ENCODE measurements at places on chromosomes 16 and 17. TPM values are rescaled to one million over a fixed set of nuclear protein-coding genes. Genes with fewer than 3 reads are reported as not detected.

DNA sequence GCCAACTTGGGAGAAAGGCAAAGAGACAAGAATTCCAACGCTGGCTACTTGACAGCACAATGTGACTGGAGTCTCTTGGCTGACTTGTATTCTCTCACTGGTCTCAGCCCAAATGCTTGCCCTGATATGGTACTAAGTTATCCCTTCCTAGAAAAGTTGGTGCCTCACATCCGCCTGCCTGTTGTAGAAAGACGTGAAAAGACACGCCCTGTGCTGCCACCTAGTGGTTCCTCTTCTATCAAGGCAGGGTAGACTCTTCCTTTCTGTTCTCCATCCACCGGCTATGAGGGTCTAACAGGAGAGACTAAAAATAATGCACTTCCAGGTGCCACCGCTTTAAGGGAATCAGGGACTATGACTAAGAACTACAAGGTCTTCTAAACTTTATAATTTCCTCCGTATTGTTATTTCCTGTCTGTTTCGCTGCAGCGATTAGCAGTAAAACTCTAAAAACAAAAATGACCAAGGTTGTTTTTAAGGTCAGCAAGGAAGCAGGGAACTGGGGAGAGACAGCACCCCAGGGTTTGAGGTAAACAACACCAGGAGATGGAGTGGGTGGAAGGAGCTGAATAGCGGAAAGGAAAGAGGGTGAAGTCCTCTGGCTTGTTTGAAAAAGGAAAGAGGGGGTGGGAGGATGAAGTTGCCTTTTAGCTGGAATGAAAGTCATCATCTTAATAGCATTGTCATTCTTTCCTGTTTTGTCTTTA, 109.5 kb downstream of the YPEL2 start:
- DNase-seq: peak; percentile 96

DNA sequence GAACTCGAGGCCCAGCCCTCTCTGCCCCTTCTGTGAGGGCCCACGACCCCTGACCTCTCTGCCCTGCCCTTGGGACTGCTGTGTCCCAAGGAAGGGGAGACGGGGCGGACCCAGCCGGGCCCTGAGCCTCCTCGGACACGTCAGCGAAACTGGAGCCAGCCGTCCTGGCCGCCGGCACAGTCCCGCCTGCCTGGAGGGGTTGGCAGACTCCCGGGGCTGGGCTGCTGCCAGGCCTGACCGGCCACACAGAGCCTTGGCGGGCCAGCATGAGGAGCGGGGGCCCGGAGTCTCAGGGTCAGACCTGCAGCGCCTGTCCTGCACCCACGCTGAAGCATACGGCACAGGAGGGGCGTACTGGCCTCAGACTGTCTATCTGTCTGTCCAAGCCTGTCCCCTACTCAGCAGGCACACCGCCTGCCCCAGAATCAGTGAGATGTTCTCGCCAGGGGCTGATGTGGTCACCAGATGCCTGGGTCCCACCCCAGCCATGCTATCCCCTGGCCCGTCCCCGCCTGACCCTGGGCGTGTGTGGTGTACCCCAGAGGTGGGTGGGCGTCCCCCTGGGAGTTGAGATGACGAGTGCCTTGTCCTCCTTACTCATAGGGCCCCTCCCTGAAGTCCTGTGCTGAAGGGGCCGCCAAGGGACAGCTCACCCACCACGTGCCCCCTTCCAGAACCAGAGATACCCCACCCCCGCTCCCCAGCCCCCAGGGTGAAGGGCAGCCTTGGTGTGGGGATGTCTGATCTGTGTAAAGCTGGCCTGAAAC, 4.7 kb downstream of the VASN start:
- peak; percentile 65 for DNase-seq

DNA sequence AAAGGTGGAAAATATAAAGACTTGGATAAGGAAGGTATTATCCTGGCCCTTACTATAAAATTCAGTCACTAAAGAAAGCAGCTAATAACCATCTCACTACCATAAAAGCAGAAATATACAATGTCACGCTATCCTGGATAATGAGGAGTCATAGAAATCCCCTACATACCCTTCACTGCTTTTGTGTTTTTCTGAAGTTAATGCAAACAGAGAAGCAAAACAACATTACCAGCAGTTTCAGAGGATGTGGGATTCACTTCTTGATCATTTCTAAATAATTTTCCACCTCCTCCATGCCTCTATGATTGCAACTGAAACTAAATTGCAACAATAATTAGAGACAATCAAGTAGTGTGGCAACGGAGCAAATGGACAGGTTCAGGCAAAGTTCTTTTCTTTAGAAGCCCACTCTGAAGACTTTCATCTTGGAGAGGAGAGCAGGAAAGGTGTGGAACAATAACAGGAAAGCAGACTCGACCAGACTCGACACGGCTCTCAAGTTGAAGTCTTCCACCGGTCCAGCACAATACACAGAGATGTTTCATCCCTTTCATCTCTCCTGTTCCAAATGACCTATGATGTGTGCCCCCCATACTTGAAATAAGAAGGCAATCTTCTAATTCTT, 10.2 kb downstream of the CYTH1 start:
- DNase-seq: no peak

DNA sequence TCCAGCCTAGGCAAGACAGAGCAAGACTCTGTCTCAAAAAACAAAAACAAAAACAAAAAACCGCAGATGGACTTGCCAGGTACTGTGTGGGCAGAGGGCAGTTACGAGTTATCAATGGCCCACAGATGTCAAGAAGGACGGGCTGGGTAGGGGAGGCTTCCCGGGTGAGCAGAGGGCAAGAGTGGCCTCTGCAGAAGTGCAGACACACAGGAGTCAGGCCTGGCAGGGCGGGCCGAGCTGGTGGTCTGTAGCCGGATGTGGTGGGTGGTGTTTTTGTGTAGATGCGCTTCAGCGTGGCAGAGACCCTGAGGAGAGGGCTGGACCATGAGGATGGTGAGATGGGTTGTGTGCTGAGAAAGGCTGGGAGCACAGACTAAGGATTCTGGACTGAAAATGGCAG, 44.9 kb upstream of the KDM6B start:
- no peak for DNase-seq

Gene KRTAP4-3
- total RNA-seq: not detected

Gene HS3ST6
- total RNA-seq: 0.59 TPM

Gene MT3
- total RNA-seq: 4.0 TPM

Gene PIRT
- 1.5 TPM for total RNA-seq

DNA sequence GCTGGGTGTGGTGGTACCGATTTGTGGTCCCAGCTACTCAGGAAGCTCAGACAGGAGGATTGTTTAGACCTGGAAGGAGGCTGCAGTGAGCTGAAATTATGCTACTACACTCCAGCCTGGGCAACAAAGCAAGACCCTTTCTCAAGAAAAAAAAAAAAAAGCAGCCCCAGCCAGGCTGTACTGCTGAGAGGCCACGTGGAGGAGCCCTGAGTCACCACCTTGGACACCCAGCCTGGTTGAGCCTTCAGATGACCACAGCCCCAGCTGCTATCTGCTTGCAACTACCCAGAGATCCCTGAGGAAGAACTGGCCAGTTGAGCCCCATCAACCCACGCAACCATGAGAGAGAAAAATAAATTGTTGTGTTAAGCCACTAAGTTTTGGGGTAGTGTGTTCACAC, 23.6 kb upstream of the GPRC5C start:
- DNase-seq: no peak

DNA sequence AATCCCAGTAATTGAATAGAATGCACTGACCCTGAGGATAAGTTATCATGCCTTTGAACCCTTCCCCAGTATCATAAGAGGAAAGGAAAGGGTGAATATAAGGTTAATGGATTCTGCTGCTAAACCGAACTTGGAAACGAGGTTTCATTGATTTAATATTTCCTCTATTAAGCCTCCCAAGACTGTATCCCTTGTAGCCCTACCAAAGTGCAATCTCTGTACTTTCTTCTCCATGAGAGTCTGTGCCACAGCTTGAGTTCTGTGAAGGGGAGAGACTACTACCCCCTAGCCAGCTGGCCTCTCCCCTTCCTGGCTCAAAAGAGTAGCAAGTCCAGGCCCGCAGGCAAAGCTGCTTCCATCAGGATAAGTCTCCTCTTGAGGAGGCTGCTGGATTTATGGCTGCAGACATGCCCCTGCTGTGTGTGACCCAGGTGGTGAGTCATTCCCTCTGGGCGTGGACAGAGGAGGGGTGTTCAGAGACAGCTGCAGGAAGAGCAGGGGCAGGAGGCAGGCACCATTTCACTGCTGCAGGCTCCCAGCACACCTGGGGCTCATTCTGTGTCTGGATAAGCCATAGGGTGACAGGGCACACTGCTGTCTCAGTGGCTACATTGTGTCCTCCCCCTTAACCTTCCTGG, 58.4 kb downstream of the TOM1L2 start:
- DNase-seq: peak; percentile 92

Gene MLLT6
- 109 TPM for total RNA-seq

Gene P2RX1
- total RNA-seq: 2.7 TPM

- DNase-seq: no peak
Measured at GRCh38 chr17:35817196-35817595, 7.9 kb downstream of the TAF15 start.

- DNase-seq: no peak
Measured at GRCh38 chr16:51374346-51374745, 223.3 kb upstream of the SALL1 start.

Gene MAF
- total RNA-seq: 21.1 TPM

DNA sequence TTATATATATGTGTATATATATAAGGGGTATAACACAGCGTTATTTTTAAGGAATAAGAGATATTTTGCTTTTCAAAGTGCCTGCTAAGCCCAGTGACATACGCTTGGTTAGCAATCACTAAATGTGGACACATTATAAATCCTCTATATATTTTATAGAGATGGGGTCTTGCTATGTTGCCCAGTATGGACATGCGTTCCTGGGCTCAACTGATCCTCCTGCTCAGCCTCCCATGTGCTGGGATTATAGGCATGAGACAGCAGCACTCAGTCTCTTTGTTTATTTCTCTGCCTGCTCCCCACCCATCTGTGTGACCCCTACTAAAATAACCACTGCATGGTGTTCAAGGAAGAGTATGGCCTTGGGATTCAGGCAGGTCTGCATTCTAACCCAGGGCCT, 63.4 kb downstream of the XYLT1 start:
- DNase-seq: no peak

Gene HEXIM1
- 38.4 TPM for total RNA-seq

GRCh38 chr16:31196324-31197088, 6.1 kb downstream of the PYCARD start:
- no peak for DNase-seq

Gene DHRS13
- 22.8 TPM for total RNA-seq

GRCh38 chr16:75265911-75266701, 14.7 kb upstream of the BCAR1 start:
- peak; percentile 66 for DNase-seq

DNA sequence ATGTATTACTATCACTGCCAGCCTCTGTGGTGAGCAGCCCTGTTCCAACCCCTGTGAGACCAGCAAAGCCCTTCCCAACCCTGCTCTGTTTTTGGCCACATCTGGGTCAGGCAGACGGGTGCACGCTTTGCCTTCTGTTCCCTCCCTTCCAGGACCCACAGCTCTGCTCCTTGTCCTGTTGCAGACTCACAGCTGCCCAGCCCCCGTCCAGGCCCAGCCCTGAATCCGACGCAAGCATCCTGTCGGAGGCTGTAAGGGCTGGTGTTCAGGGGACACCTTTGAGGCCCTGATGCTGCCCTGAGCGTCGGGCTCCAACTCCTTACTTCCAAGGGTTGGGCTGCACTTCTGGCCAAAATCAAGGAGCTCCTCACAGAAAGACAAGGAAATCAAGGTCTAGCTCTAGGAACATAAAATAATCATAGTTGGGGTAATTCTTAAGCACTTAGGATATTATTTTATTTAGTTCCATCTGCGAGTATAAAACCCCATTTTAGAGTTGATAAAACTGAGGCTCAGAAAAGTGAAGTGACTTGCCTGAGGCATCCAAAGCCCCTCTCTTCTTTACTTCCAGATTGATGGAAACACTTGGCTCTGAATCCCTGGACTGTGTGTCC, 14.3 kb upstream of the SRCIN1 start:
- DNase-seq: no peak

- no peak for DNase-seq
Measured at GRCh38 chr16:72427051-72427782, 255.3 kb upstream of the PMFBP1 start.

DNA sequence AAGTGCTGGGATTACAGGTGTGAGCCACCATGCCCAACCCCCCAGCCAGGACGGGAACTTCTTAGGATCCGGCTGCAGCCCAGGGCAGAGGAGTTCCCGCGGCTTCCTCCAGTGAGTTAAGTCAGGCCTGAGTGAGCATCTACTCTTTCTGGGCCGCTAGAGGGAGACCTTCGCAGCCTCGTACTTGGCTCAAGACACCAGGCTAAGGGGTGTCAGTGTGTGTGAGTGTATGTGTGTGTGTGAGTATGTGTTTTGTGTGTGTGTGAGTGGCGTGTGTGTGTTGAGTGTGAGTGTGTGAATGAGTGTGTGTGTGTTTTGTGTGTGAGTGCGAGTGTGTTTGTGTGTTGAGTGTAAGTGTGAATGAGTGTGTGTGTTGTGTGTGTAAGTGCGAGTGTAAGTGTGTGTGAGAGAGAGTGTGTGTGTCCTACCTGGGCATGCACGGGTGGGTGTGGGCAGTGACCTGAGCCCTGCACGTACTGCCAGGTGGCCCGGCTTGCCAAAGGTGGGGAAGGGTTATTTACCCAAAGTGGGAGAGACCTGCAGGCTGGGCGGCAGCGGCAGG, 58.5 kb downstream of the TMEM235 start:
- peak; percentile 79 for DNase-seq

DNA sequence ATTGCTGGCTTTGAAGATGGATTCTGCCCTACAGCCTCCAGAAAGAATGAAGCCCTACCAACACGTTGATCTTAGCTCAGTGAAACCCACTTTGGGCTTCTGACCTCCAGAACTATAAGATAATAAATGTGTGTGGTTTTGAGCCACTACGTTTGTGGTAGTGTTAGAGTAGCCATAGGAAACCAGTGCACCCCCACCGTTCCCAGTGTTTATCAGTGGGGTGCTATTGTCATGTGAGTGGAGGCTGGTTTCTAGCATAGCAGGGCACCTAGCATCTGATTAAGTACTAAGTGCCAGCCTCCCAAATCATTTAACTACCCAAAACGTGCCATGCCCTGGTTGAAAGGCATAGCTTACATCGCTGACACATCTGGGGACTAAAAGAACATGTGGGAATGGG, 423.9 kb downstream of the UTP18 start:
- no peak for DNase-seq

- no peak for DNase-seq
Measured at GRCh38 chr17:81576621-81577277, 24.6 kb upstream of the FAAP100 start.

- DNase-seq: no peak
Measured at GRCh38 chr16:17518441-17518840, 47.7 kb upstream of the XYLT1 start.

- no peak for DNase-seq
Measured at GRCh38 chr16:89458967-89459366, 31.4 kb downstream of the ANKRD11 start.

All from colonic mucosa (tissue), 4 donors.